Endothelial cell (in vitro differentiated cells): ENCODE measurements at places on chromosomes 13 and 19. TPM values are rescaled to one million over a fixed set of nuclear protein-coding genes. Genes with fewer than 3 reads are reported as not detected.

PTBP1 gene
- 614 TPM for total RNA-seq

ZNF471 gene
- 2.6 TPM for total RNA-seq

SIRT6 gene
- total RNA-seq = 24.6 TPM

ZNF235 gene
- total RNA-seq = 14.9 TPM

ASF1B gene
- 7.1 TPM for total RNA-seq

GIPR gene
- total RNA-seq = 1.6 TPM

PAN3 gene
- 51.9 TPM for total RNA-seq

FBXO17 gene
- total RNA-seq = 16.0 TPM

REX1BD gene
- total RNA-seq = 88.8 TPM

SERTM1 gene
- total RNA-seq = 0.08 TPM

ATP8B3 gene
- total RNA-seq = 0.69 TPM

PSG7 gene
- total RNA-seq = not detected

GGN gene
- 0.74 TPM for total RNA-seq

KLK6 gene
- total RNA-seq = 0.67 TPM

C13orf46 gene
- 1.5 TPM for total RNA-seq

PABPC3 gene
- 0.44 TPM for total RNA-seq

ZNF560 gene
- total RNA-seq = not detected

CACNG7 gene
- total RNA-seq = 0.51 TPM

LILRB5 gene
- total RNA-seq = not detected

CD37 gene
- total RNA-seq = not detected

ATP1A3 gene
- total RNA-seq = not detected

TJP3 gene
- 3.1 TPM for total RNA-seq

ZNF99 gene
- total RNA-seq = not detected

SYNE4 gene
- total RNA-seq = 4.5 TPM

OR7G3 gene
- total RNA-seq = not detected
